ENCODE measurements at places on chromosomes 13 and 19. TPM values are rescaled to one million over a fixed set of nuclear protein-coding genes. Genes with fewer than 3 reads are reported as not detected.

PLK5 gene
- total RNA-seq: not detected

FPR2 gene
- not detected for total RNA-seq

TEKTIP1 gene
- not detected for total RNA-seq

RFXAP gene
- 1.3 TPM for total RNA-seq

TEX29 gene
- total RNA-seq: not detected

PNMA8A gene
- total RNA-seq: not detected

All from A172 (cell line).